ENCODE measurements at places on chromosomes 12 and 14.
A peak's percentile ranks its signal among the peaks of the same experiment; 100 is the strongest.

GRCh38 chr12:15546102-15546701 is 223.9 kb downstream of the PTPRO start:
- no peak for DNase-seq

GRCh38 chr14:52307905-52308304 is 6.2 kb upstream of the PTGER2 start:
- no peak for DNase-seq

GRCh38 chr14:67679006-67679405 is 4.6 kb upstream of the VTI1B start:
- no peak for DNase-seq

DNA sequence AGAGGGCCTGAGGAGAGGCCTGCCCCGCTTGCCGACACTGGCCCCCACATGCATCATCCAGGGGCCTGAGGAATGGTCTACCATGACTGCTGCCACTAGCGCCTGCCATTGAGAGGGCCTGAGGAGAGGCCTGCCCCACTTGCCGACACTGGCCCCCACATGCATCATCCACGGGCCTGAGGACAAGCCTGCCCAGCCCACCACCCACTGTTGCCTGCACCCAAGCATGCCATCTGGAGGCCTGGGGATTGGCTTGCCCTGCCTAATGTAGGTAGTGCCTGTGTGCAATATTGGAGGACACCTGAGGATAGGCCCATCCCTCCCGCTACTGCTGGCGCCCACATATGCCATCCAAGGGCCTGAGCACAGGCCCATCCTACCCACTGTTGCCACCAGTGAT is 24.4 kb downstream of the CYP46A1 start:
- no peak for DNase-seq

DNA sequence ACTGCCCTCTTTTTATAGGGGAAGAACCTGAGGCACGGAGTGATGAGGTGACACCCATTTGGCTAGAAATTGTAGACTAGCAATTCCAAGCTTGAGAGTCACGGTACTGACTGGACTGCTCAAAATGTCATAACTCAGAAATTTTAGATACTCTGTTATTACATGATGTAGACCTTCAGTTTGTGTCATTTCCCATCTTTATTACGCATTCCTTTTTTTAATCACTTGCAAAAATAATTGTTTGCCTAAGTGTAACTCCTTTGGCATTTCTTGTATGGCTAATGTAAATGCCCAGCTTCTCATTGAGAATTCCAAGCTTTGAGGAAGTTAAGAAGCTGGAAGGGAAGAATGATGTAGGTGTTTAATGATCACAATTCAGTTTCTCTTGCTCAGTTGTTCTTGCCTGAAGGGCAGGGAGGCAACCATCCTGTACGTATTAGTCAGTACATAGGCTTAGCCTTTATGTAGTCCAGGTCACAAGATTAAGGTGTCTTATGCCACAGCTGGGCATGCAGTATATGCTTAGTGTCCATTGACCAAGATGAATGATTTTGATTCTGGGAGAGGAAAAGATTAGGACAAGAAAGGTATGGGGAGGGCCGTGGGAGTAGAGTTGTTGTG is 68.2 kb upstream of the EVL start:
- DNase-seq: no peak

DNA sequence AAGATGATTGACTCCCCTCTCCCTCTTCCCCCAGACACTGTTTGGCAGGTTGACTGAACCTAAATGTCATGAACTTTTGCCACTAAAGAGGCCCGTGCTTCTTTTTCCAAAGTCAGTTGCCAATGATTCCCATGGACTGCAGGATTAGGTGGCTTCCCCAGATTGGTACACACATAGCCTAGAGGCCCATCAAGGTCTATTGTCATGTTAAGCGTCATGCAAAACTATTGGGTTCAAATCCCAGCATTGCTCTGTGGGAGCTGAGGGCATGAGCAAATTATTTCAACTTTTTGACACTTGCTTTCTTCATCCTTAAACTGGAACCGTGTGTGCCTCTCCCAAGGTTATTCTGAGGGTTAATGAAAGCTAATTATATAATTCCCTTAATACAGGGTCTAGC is 430.2 kb upstream of the TBX3 start:
- DNase-seq: no peak

DNA sequence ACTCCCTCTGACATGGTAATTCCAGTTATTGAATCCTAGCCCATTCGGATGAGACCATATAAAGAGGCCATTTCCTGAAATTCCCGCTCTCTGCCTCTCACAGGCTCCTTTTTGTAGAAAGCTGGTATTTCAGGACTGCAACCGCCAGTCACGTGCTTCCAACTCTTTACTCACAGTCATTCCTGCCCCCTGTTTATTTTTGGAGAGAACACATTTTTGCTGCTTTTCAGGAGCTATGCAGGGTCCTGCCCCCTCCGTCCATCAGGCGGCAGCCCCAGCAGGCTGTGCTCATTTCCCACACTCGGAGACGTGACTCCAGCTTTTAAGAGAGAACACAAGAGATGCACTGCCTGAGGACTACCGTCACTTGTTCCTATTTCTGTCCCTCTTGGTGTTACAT is 26.8 kb downstream of the IFT43 start:
- no peak for DNase-seq

- no peak for DNase-seq
Measured at GRCh38 chr12:12531194-12531593, 31.5 kb downstream of the DUSP16 start.

DNA sequence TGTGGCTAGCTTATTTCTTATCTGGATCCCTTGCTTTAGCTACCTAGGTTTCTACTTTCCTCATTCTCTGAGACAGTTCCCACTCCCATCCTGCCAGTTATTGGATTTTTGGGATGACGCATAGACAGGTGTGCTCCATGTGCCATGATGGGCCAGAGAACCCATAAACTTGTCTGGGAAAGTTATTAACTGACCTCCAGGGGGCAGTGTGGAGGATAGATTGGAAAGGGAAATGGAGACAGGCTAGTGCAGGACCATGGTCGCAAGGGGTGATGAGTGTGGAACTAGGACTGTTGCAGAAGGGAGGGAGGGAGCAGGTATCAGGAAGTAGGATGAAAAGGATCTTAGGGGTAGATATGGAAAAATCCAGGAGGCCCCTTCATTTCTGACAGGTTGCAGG is 80.3 kb downstream of the ESRRB start:
- peak; percentile 28 for DNase-seq

GRCh38 chr12:58523360-58523759 is 396.9 kb downstream of the LRIG3 start:
- no peak for DNase-seq

- DNase-seq: no peak
Measured at GRCh38 chr12:6284273-6284672, 26.2 kb upstream of the PLEKHG6 start.

- no peak for DNase-seq
Measured at GRCh38 chr14:23675906-23676305, 39.7 kb downstream of the DHRS2 start.

- no peak for DNase-seq
Measured at GRCh38 chr14:36383767-36384431, 63.5 kb upstream of the MBIP start.

Measured in NCI-H146 (cell line).